Stimulated activated CD4-positive, alpha-beta T cell treated with anti-CD3 and anti-CD28 coated beads, TNF-alpha, amount 100 ng/mL, for 1 hour (primary cell): ENCODE measurements at places on chromosomes 1 and 21.

DNA sequence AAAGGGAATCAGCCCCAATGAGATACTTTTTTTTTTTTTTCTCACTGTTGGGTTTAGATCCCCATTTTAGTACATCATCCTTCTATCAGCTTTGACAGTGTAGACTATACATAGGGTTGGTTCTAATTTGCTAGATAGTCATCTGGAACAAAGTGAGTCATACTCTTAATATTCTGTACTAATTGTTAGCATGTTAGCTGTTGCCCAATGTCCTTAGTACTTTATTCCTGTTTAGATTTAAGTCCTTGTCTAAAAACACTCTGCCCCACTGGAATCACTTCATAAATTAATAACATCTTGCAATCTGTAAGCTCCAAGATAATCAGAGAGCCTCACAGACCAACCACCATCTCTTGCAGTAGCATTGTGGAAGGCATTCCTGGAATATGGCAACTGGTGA, 209.8 kb upstream of the KIAA0040 start:
- DNase-seq, result no peak

- DNase-seq, result no peak
Observed at GRCh38 chr1:193120604-193121166, 1.1 kb upstream of the CDC73 start.

DNA sequence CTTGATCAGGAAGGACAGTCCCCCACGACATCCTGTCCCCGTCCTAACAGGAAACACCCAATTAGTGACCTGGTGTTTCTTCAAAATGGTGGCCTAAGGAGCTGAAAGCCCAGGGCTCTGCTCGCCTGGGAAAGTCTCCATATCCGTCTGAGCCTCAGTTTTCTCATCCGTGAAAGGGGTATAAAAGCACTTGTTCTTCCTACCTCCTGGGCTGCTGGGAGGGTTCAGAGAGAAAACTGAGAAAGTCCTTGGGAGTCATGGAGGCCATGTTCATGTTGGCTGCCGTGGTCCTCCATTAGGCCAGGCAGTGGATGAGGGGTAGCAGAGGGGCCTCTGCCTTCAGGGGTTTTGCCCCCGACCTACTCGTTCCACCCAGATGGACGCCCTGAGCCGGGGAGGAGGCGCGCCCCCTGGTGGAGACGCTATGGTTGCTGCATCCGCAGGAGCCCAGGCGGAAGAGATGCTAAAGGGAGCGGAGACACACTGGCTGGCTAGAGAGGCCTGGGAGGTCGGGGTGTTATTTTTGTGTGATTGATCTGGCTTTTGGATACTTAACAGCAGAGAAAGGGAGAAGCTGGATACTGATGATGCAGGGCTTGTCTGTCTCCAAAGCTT, 113.5 kb downstream of the PRDM2 start:
- DNase-seq, result no peak

DNA sequence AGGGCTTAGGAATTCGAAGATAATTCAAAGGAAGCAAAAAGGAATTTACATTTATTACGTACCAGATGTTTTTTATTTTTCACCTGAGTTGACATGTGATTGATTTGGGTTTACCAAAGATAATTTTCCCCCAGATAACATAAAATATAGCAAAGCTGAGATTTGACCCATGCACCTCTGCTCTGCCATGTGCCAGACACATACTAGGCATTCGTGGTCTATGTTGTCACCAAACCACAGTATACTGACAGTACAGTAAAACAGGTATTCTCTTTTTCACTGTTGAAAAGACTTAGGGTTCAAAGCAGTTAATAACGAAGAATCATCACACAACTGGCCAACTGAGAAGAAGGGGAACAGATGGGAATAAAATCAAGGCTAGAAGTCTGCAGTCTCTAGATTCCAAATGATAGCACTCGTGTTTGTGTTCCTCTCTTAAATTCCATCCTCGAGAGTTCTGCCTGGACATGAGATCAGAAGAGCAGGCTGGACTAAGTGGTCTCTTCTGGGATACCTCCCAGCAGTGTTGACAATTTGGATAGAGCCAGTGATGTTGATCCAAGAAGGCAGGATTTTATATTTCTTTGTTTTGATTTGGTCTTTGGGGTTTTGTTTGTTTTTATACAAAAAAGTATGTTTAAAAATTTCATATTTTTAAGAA, 85.3 kb upstream of the RAVER2 start:
- DNase-seq, result no peak

DNA sequence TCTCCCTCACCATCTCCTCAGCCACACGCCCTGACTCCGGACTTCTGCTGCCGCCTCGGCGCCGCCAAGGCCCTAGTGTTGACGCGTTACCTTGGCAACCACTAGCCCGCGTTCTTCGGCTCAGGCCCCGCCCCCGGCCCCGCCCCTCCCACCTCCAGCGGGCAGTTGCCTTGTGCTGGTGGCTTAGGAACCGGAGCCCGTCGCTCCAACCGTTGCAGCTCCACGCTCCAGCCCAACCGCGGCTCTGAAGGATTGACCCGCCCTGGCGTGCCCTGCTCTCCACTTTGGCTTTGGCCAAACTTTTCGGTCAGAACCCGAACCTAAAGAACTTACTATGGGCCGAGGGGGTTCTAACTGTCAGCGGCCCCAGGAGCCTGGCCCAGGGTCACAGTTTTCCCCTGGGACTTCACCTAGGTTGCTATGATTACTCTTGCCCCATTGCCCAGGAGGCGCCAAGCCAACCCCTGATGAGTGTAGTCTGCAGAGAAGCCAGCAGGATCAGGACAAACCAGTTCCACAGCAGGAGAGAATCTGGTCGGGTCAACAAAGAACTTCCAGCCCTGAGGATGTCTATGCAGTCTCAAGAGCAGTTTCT, at the start of gene CFAP45:
Gene CFAP45 (minus strand): TSS at position 80 of the 595 bp plus-strand sequence. CDS start 67 bp downstream, at position 13.
- no peak for DNase-seq

GRCh38 chr1:10813799-10814198, 17.4 kb upstream of the CASZ1 start:
- DNase-seq, result no peak

GRCh38 chr1:222266223-222267196, 281.4 kb downstream of the HHIPL2 start:
- no peak for DNase-seq

GRCh38 chr1:211231873-211232272, 27.3 kb upstream of the RCOR3 start:
- no peak for DNase-seq

DNA sequence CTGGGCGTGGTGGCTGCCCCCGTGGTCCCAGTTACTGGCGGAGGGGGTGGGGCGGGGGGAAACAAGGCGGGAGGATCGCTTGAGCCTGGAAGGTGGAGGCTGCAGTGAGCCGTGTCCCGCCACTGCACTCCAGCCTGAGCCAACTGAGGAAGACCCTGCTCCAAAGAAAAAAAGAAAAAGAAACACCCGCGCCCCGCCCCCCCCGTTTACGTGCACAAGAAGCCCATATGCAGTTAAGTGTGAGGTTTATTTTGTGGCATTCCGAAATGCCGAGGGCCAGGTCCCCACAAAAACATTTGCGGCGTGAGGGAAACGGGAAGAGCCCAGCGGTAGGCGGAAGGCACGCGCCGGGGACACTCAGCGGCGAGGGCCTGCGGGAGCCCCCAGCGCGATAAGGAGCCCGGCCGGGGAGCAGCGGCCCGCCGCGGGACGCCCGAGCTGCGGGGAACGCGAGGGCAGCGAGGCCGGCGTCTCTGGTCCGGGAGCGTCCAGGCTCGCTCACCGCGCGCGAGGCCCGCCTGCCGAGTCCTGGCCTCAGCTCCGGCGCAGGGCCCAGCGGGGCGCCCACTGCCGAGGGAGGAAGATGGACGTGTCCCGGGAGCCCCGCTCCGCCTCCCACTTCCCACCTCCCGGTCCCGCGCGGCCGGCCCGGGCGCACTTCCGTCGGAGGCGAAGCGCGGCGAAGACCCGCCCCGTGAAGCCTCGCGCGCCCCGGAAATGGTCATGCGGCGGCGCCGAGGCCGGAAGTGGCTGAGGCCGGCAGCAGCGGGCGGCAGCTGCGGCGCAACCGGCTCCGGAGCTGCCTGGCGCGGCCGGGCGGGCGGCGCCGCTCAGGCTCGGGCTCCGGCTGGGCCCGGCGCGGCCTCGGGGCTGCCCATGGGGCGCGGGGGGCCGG, at the start of gene TRAPPC10:
Gene TRAPPC10 (plus strand): TSS at position 731 of the 895 bp plus-strand sequence. CDS start 185 bp downstream, outside the sequence.
- peak; percentile 51 for DNase-seq

GRCh38 chr1:155860970-155861510, 1.7 kb downstream of the SYT11 start:
- no peak for DNase-seq

DNA sequence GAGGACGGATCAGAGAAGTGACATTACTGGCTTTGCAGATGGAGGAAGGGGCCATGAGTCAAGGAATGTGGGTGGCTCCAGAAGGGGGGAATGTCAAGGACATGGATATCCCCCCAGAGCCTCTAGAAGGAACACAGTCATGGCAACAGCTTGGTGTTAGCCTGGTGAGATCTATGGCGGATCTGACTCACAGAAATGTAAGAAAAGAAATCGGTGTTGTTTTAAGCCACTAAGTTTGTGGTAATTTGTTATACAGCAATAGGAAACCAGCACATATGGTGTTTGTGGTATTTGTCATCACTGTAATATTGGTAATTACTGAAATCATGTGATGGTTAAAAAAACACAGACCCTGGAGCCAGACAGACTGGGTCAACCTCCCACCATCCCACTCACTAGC, 236.2 kb downstream of the SETD4 start:
- no peak for DNase-seq

DNA sequence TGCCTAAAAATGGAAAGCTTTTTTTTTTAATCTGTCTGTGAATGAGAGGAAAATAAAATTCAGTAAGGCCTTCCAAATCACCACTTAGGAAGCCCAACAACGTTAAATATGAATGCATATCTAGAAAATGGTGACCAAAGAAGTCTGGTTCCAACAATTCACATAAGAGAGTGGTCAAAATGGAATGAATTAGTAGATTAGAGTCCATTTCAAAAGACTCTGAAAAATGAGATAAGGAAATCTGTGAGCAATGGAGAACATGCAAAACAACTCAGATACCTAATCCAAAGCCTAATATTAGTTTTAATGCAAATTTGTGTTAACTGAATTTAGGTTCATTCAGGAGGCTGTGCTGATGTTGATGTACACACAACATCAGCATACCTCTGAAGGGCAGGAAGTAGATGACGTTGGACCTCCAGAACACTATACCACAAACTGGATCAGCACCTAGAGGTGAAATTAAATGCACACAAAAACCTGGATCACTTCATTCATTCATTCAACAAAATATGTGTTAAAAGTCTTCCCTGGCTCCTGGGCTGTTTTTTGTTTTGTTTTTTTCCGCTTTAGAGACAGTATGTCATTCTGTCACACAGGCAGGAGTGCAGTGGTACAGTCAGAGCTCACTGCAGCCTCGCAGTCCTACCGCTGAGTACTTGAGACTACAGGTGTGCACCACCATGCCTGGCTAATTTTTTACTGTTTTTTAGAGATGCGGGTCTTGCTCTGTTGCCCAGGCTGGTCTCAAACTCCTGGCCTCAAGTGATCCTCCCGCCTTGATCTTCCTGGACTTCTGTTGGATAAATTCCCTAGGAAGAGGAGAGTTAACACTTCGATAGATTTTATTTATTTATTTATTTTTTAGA, 4.9 kb upstream of the BRWD1 start:
- no peak for DNase-seq

GRCh38 chr1:69648486-69648885, 80.8 kb downstream of the LRRC7 start:
- no peak for DNase-seq

DNA sequence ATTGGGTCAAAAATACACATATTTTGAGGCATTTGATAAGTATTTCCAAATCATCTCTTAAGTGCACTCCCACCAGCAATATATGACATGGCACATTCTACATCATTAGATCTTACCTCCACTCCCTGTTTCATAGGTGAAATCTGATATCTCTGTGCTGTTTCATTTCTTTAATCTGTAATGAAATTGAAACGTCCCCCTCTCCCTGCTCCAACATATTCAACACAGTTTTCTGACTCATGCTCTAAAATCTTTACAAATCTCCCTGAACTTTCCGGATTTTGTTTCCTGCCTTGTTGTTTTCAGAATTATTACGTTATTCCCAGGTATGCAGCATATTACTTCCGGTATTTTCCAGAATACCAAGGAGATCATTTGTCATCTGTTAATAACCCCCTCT, 66.1 kb upstream of the AKT3 start:
- DNase-seq, result no peak

DNA sequence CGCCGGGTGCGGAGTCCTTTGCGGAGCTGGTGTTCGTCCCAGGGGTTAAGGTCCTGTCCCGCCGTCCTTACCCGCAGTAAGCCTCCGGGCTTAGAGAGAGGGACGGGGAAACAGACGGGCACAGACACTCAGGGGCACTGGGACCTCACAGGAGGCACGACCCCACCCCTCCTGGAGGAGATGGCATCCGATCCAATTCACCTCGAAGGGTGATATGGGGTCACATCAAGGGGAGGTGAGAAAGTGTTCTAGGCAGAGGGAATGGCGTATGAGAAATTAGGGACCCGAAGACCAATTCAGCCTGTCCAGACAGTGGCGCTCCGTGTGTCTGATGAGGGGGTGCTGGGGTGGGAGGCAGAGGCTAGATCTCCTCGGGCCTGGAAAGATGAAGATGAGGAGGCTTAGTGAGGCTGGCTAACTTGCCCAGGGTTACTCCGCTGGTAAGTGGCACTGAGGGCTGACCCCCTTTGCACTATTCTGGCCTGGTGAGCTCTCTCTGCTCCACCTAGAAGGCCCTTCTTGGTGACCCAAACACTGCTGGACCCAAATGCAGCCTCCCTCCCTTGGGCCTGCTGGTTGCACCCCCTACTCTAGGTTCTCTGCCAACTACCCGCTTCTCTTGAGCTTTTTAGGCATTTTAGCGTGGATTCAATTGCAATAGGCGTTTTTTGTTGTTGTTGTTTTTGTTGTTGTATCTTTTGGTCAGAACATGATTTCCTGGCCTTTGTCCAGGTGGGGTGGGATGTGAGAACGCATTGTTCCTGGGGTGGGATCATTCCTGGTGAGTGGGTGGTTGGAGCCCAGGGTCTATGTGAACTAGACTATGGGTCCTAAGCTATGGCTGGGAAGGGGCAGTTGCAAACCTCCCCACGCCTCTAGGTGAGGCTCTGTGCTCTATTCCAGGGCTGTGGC, 12.3 kb downstream of the BTBD19 start:
- no peak for DNase-seq

- DNase-seq, result no peak
Observed at GRCh38 chr1:41236781-41237180, 5.3 kb downstream of the SCMH1 start.
